Activated T-cell treated with anti-CD3 and anti-CD28 coated beads, Interleukin-2, amount 50 U/mL, for 1 hour (primary cell): ENCODE measurements at places on chromosomes 3 and 15.

DNA sequence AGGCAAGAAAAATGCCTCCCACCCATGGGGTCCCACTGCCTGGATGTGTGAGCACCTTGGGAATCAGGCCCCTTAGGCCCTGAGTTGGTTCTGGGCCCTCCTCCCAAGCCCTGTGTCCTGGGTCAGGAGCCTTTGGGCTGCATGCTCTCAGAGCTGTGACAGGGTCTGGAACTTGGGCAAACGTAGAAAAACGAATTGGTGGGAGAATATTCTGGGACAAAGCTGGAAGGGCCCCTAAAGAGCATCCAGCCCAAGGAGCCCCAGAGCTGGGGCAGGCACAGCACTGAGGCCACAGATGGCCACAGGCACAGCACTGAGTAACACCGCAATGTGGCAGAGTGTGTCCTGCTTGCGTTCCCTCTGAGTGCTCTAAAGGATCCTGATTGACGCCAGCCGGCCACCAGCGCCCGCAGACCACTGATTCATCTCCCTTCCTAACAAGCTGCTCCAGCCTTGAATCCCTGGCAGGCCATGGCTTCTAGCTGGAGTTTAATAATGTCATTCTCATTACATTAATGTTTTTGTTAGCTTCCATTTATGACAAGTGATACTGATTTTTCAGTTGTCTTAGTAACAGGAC lies 18.6 kb upstream of the SEC13 start:
- DNase-seq, result no peak

DNA sequence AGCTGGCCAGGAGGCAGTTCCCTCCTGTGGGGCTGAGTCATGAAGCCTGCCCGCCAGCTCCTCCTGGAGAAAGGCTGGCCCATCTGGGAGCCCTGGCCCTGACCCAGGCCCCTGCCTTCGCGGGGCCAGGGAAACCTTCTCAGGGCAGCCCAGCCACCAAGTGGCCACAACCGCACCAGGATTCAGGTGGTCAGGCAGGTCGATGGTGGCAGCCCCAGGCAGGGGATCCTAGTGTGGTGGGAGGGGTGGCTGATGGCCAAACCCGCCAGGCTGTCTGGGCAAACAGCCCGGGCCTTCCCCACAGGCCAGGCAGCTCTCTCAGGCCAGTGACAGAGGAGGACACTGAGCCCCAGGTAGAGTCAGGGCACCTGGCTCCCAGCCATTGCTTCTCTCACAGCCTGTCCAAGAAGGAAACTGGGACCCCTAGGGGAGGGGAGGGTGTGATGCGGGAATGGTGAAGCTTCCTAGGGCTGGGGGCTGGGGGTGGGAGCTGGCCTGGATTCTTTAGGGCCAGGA lies 1.2 kb downstream of the TWF2 start:
- DNase-seq, result no peak

GRCh38 chr15:92831336-92831654 lies 68.8 kb upstream of the CHD2 start:
- DNase-seq, result no peak

GRCh38 chr3:149564079-149564478 lies 89.6 kb downstream of the TM4SF4 start:
- DNase-seq, result no peak

- DNase-seq, result no peak
Observed at GRCh38 chr3:172154768-172155664, 115.6 kb downstream of the FNDC3B start.

DNA sequence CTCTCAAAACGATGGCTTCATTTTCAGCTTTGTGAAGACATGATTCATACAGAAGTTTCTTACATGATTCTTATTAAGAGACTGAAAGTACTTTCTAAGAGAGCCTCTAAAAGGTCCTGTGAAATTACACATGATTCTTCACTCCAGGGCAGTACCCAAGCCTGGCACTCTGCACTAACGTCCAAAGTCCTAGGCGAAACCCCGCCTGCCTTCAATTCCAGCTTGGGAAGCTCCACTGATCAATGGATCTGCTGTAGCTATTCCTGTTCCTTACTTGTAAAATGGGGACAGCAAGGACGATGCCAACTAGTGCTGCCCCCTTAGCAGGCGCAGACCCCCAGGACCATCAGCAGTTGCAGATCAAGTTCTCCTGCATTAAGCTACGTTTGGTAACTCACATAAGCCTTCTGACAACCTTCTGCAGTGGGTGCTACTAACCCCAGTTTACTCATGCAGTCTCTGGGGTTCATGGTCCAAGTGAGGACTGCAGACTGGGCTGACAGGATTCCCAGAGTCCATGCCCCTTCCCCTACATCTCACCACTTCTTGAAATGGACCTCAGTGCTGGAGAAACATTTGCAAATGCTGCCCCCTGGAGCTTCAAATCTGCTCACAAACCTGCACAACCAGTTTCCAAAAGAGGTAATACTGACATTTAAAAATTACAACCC lies 10.6 kb downstream of the CHCHD4 start:
- no peak for DNase-seq

GRCh38 chr3:95037927-95038326 lies 975.1 kb downstream of the NSUN3 start:
- DNase-seq, result no peak

DNA sequence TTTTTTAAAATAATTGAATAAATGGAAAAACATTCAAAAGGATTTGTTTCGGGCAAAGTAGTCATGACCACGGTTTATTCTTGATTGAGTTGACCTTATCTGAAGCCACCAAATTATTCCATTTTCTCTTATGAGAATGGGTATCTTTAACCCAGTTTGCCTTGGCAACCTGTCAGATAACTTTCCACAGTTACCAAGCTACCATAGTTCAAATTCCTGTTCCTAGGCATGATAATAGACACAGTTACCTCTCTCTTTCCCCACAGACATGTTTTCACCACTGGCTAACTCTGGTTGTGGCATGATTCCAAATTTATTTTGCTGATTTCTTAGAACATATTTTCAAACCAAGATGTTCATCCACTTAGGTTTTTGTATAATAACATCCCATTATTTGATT lies 84.9 kb downstream of the NECTIN3 start:
- DNase-seq, result no peak

DNA sequence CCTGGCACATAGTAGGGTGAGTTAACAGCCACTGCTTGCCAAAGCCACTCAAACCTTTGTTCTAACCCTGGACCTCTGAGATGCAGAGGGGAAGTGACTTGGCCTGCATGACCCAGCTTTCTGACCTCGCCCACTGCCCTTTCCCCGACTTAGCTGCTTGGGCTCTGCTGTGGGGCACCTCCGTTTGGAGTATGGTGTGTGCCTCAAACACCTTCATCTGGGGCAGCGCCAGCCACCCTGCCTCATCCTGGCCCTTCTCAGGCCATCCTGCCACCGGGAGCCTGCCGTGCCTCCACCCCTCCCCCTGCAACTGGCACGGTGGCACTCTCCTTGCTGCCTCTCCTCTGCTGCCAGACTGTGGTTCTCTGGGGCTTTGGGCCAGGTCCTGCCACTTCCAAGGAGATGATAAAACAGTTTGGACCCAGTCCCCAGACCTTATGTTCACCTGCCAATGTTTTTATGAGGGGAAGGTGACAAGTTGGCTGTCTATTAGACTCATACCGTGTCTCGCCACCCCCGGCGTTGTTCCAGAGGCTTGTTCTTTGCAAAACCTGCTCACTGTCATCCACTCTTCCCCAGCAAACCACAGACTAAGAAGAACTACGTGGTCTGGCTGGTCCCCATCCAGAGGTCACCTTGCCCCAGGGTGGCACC lies 32.2 kb downstream of the SLC6A6 start:
- no peak for DNase-seq

GRCh38 chr3:62696011-62696410 lies 179.2 kb downstream of the CADPS start:
- DNase-seq, result no peak

GRCh38 chr3:48422272-48422671 lies 7.6 kb downstream of the PLXNB1 start:
- DNase-seq, result no peak

GRCh38 chr3:5651351-5651750 lies 463.8 kb downstream of the EDEM1 start:
- DNase-seq, result no peak

GRCh38 chr3:43087249-43087776 lies 18.6 kb downstream of the POMGNT2 start:
- no peak for DNase-seq

DNA sequence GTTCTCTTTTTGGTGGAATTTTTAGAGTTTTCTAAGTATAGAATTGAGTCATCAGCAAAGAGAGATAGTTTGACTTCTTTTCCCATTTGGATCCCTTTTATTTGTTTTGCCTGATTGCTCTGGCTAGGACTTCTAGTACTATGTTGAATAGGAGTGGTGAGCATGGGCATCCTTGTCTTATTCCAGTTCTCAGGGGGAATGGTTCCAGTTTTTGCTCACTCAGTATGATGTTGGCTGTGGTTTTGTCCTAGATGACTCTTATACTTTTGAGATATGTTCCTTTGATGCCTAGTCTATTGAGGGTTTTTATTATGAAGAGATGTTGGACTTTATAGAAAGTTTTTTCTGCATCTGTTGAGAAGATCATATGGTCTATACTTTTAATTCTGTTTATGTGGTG lies 72.5 kb downstream of the TNFAIP8L3 start:
- DNase-seq, result no peak

- DNase-seq, result peak; percentile 33
Observed at GRCh38 chr15:81336568-81336967, 12.6 kb upstream of the STARD5 start.

DNA sequence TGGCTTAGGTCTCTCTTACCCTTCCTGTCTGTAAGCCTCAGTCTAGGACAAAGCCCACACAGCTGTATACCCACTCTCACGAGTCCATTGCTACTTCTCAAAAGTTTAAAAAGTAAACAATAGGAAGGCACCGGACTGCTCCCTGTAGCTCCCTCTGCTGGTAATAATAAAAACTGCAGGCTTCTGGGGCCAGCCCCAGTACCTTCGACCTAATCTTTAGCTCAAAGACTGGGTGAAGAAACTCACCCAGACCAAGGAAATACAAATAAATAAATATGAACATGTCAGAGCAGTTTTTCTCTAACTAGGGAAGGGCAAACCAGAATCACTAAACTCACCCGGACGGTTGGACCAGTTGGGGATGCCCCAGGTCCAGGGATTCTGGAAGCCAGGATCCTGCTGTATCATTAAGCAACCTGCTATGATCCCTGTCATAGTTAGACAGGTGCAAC lies 5.0 kb downstream of the FAM219B start:
- DNase-seq, result peak; percentile 67

DNA sequence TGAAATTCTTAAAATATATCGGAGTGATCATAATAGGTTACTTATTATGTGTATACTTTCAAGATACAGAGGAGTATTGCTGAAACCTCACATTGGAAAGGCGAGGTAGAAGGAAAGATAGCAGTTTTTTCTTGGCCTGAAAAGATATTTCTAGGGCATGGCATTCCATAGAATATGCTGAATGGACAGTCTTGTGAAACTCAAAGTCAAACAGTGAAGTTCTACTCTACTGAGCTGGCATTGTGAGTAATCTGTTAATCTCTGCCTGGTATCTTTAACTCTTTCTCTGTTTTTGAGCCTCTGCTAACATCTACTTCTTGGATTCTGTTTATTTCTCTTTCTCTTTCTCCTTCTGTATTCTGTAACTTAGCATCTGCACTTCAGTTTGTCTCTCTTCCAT lies 176.3 kb upstream of the ZBTB20 start:
- DNase-seq, result no peak

DNA sequence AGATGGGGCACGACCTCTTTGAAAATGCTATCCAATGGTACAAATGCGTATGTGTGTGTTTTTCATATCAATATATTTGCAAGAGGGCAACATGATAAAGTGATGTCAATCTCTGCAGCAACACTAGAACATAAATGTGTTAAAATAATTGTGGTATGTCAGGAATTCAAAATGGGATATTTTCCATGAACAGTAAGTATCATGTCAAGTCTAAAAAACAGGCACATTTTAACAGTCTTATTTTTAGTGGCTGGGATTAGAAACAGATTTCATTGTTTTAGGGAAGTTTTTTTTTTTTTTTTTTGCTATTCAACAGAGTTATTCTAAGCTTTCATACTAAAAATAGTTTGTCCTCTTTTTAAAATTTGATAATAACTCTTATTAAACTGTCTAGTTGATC lies 209.8 kb downstream of the GAP43 start:
- no peak for DNase-seq

DNA sequence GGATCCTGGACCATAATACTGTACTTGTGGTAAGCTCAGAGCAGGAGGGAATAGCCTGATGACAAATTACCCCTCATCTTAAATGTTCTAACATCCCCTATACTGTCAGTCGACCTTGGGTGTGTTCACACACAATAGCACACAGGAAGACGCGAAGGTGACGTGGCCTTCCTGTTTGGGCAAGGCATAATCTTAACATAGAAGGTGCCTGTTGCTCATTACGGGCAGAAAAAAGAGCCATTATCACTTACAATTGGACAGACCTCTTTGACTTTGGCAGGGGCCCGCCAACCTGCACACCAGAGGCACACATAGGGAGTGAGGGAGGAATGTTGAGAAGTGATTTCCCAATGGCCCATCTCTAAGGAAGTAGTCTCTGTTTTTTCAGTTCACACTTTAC lies 144.2 kb downstream of the ANO10 start:
- peak; percentile 66 for DNase-seq

DNA sequence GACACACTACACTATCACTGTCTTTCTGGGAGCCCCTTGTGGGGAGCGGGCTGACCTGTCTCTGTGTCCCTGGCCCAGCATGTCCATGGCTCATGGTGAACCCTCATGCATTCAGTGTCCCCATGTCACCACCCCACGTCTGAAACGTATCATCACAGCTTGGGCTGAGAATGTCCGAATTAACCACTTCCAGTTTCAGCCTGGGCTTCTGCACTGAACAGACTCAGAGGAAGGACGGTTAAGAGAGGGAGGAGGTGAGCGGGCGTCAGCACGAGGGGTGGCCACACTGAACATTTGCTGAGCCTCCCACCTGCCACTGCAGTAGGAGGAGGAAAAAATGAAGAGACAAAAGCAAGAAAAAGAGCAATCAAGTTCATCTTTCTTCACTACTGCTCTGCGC lies 30.5 kb downstream of the ATP2B2 start:
- no peak for DNase-seq

DNA sequence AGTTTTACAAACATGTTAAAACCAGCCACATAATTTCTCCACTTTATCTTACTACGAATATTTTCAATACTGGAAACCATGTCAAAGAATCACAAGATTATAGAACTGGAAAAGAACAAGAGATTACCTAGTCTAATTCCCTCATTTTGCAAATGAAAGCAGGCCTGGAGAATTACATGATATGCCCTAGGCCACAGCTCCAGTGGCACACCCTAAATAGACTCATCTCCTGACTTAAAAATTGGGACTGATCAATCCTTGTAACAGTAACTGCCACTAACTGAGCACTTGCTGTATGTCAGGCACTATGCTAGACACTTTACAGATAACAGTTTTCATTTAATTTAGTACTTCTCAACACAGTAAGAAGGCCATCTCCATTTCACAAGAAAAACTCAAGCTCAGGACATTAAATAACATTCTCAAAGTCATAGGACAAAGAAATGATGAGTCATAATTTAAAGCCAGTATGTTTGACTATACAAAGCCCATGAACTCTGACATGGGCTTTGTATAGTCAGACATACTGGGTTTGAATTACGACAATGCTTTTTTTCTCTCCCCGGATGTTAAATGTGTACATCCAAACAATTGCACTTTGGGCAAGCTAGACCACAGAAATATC lies 9.4 kb downstream of the IGSF11 start:
- DNase-seq, result no peak
